ENCODE measurements at places on chromosomes 6 and 20. TPM values are rescaled to one million over a fixed set of nuclear protein-coding genes. Genes with fewer than 3 reads are reported as not detected.

DNA sequence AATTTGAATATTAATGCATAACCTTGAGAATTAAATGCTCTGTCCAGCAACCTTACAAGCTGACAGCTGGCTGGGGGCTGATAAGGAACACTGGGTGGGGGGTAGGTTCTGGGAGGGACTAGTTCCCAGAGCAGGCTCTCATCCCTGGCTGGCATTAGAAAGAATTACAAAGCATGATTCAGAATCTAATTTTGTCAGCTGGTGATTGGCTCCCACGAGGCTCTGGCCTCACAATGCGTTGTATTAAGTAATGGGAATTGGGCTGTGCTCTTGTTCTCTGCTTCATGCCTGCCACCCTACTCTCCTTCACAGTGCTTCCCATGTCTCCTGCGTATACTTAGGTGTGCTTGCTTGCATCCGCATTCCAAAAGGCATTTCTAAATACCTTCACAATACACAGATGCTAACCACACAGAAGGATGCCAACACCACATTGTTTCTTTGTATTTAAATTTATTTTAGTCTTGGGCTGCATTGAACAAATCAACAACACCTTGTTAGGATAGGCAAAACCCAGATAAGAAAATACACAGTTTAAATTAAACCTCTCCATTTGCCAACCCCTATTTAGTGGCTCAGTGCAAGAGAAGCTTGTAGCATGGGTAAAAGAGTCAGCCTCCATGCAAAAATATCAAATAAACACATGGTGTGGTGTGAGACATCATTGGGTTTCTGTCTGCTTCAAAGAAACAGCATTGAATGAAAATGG is 434.5 kb upstream of the JAG1 start:
- no peak for DNase-seq

GRCh38 chr20:61340157-61340556 is 88.1 kb downstream of the CDH4 start:
- no peak for DNase-seq

DNA sequence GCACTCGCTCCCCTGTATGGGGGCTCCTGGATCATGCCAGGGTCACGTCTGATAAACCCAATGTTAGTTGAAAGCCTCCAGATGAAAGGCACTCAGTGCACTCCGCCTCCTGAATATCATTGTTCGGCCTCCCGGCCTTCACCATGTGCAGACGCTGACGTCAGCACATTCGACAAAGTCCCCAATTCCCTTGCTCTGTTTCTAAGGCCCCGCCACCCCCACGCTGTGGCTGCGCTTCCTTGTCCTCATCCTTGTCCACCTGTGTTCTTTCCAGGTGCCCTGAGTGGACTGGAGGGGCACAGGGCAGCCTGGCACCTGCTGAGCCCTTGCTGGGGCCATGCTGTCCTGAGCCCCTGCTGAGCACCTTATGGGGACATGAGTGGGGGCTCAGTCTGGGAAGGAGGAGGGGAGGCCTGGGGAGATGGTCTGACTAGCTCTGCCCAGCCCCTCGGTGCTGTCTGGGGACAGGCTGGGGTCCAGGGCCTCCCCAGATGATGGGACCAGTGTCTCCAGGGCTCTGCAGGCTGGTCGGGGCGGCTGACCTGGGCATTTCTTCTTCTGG is 9.8 kb upstream of the BHLHE23 start:
- DNase-seq = no peak

DNA sequence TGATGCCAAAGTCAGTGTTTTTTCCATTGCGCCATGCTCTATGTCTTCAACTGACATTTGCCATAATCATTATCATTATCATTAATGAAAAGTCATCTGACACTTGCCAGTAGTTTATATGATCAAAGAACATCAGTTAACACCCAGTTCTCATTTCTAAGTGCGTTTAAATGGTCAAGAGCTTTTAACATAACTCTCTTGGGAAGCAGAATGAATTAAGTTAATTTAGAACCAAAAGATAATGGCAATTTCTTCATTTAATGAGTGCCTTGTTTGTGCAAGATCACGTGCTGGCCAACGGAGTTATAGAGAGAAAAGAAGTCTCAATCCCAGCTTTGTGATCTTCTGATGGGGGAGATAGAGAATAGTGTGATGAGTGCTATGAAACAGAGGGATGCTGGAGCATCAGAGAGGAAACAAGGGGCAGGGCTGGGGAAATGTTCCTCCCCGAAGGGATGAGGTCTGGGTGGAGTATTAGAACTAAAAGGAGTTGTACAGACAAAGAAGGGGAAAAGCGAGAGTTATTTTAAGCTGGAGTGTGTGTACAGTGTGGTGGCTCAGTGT is 20.3 kb downstream of the ANKS1A start:
- no peak for DNase-seq

DNA sequence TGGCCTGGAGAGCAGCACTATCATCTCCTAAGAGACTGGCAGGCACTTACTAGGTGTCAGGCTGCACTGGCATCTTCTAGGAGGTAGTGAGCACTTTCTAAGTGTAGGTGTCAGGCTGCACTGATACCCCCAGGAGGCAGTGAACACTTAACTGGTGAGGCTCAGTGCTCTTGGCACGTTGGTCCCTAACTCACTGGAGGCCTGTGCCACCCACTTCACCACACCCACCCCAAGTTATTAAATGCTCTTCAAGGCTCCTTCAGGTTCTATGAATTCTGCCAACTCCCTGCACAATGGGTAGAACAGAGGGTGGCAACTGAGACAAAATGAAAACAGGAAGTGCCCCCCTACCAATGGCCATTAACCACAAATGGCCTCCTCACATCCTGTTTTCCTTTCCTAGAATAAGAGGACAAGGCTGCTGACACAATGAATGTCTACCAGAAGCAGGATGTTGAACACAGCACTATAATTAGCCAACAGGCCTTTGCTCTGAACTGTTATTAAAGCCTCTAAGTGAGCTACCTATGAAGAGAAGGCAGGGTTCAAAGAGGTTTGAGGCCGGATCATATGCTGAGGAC is 29.4 kb downstream of the NCOA5 start:
- DNase-seq = peak; percentile 35

GRCh38 chr6:157335829-157336228 is 12.5 kb upstream of the TMEM242 start:
- DNase-seq = no peak

DNA sequence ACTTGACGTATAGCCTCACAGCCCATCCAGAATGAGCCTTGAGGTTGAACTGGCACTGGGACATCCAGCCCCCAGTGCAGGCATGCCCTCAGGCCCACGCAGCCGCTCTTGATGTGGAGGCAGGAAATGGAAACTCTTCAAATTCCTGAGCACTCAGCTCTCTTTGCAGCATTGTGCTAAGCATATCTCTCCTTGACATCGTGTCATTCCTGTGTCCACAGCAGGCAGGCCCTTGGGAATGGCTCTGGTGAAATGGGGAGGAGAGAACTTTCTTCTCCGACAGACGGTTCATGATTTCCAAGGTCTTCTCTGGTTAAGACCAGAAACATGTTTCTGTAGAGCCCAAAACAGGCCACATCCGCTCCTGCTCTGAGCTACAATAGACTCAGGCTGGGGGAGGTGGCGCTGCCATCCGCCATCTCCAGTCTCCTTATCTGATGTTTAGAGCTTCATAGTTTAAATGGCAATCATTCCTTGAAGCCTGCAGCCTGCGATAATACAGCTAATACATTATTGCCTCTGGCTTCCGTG is 248.8 kb downstream of the CDH4 start:
- DNase-seq = no peak

DNA sequence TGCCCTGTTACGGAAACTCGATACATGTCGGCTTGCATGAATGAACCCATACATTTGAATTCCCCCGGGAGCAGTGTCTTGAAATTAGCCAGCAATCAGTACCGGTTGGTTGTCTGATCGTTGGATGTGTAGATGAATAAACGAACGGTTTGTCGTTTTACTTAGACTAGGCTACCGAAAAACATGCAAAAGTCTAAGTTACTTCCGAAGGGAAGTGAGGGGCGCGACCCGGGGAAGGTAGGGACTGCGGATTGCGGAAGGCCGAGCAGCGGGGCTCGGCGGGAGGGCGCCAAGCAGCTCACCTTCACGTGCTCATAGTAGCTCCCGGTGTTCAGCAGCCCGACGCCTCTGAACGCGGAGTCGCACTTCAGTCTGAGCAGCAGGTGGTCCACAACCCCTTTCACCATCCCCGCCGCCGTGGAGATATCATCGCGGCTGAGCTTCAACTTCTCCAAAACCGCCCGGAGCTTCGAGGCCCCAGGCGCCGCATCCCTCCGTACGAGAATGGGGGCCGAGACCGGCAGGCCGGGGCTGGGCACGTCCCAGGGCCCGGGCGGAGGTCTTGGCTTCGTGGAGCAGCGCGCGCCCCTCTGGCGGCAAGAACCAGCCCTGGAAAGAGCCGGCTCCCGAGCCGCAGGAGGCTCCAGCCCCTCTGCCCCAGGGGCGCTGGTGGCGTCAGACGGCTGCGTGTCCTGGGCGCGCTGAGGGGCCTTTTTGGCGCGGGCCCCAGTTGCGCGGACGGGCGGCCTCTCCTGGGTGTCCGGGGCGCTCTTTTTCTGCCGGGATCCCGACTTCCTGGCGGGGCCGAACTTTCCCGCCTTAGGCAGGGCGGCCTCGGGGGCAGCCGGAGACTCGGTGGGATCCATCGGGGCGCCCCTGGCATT is 632 bp downstream of the CGAS start:
- DNase-seq = no peak

- DNase-seq = no peak
These were observed at the start of gene NNAT for GRCh38 chr20:37521061-37521771. NNAT (plus strand) TSS chr20:37521250; CDS start chr20:37521332, 82 bp downstream.

GRCh38 chr20:60101891-60102281 is 143.7 kb downstream of the CDH26 start:
- DNase-seq = no peak

DNA sequence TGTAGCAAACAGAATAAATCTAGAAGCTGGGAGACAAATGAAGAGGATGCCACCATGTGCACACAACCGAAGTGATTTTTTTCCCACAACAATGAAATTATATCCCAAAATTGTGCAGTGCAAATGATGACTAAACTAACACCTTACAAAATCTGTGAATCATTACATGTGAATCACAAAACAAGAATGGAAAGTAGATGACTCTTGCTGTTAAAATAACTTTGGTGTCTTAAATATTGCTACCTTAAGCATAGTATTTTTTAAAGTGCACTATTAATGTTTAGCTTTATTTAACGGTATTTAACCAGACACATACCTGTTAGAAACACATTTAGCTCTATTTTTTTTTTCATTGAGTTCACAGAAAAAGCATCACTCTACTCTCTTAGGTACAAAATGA is 190.8 kb downstream of the TBC1D32 start:
- DNase-seq = no peak

DNA sequence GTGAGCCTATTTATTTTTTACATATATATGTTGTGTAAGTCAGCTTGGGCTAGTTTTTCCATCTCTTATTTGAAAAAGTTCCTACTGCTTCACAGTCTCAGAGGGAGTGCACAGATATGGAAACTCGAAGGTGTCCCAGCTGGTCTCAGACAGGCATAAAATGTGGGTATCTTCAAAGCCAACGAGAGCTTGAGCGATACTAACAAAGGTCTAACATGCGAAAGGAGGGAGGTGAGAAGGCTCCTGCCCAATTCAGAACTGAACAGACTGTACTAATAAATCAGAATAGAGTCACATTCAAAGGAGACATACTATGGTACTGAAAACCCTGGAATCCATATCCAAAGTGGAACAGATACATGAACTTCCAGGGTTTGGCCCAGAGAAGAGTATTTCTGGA is 113.0 kb downstream of the PREX1 start:
- DNase-seq = no peak

DNA sequence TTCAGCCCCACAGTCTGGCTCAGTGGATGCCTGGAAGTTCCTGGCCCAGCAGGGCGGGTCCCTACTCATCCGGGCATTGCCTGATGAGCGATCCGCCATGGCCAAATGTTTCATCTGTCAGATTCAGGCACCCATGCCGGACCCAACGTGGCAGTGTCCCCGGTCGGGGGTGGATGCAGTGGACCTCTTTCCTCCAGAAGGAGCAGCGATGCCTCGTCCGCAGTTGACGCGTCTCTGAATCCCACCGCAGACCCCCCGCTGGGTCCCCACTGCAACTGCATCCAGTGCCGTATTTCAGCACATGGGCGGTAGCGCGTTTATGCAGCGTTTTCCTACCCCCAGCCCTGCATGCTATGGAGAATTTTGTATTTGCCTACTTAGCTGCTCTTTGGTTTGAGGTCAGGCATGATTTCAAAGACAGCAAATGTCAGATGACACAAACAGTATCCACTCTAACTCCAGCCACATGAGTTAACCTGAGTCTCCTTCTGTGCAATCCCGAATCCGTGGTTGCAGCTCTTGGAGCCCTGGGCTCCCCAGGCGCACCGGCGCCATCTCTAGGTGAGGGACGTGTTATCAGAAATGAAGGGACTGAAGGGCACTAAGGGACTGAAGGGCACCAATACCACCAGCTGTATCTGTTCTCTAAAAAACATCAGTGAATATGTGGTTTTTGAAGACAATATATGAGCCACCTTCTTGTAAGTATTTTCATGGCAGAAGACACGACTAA is 72.6 kb upstream of the THBS2 start:
- no peak for DNase-seq

DNA sequence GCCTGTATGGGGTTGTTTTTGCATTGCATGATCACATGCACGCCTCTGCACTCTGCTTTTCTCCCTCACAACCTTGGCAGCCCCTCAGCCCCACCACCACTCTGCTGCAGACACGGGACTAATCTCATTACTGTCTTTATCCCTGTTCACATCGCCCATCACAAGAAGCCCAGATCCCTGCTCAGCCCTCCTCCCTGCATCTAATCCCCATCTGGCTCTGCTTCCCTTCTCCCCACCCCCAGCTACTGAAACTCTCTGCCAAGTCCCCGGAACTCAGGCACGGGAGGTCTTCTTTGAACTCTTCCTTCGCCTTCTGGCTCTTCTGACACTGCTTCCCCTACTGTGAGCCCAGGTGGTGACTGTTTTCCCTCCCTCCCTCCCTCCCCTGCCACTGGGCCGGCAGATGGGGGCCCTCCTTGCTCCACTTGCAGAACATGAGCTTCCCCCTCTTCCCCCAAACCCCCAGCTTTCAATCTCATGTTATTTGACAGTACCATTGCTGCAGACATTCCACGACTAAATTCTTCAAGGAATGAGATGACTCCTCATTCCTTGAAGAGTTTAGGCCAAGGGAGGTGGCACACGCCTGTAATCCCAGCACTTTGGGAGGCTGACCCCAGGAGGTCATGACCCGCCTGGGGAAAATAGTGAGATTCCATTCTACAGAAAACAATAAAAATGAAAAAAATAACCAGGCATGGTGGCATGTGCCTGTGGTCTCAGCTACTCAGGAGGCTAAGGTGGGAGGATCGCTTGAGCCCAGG is 21.9 kb upstream of the TULP1 start:
- no peak for DNase-seq

- DNase-seq = no peak
These were observed 46.8 kb downstream of the THEMIS start for GRCh38 chr6:127854009-127854408.

DNA sequence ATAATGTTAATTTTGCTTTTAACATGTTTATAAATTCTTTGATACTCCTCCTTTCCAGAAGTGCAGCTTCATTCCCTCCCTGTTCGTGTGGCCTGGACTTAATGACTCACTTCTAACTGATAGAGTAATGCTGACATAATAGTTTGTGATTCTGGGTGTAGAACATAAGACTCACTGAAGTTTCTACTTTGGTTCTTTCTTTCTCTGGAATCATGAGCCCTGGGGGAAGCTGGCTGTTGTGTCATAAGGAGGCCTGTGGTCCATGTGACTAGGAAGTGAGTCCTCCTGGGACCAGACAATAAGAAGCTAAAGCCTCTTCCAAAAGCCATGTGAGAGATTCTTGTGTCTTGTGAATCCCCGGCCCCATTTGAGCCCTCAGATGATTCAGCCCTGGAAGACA is 30.5 kb upstream of the HLA-G start:
- DNase-seq = no peak

Gene PLCB4
- 22.9 TPM for total RNA-seq

Gene FAM210B
- 50.3 TPM for total RNA-seq

Gene BPI
- total RNA-seq = not detected

Gene RNF217
- 26.5 TPM for total RNA-seq

Gene STX7
- 71.6 TPM for total RNA-seq

Gene UNC93A
- not detected for total RNA-seq
